Gastrocnemius medialis (tissue), 4 donors: ENCODE measurements at places on chromosomes 1 and 21. TPM values are rescaled to one million over a fixed set of nuclear protein-coding genes. Genes with fewer than 3 reads are reported as not detected.
A peak's percentile ranks its signal among the peaks of the same experiment; 100 is the strongest.

GRCh38 chr1:203558064-203558760 is 64.3 kb downstream of the OPTC start:
- no peak overlapping the region for H3K4me3 ChIP-seq
- no peaks in the 10 kb centered on the region for H3K36me3 ChIP-seq
- no peaks in the 10 kb centered on the region for H3K27me3 ChIP-seq
- H3K27ac ChIP-seq: peak overlapping the region; percentile 84
- peak; percentile 61 for DNase-seq

- no peak for DNase-seq
- no peaks in the 10 kb centered on the region for H3K36me3 ChIP-seq
- peaks cover 12% of the 10 kb centered on the region for H3K4me1 ChIP-seq
Measured at GRCh38 chr1:107140703-107141490, at the start of gene NTNG1. TSS of gene NTNG1 (plus strand) at chr1:107141039.

- no peaks in the 10 kb centered on the region for H3K27me3 ChIP-seq
- H3K4me3 ChIP-seq: peak overlapping the region; percentile 20
- DNase-seq: peak; percentile 92
- peaks cover 21% of the 10 kb centered on the region for H3K4me1 ChIP-seq
- H3K36me3 ChIP-seq: no peaks in the 10 kb centered on the region
Measured at GRCh38 chr21:37338671-37339551, 27.7 kb upstream of the DYRK1A start.

- no peaks in the 10 kb centered on the region for H3K27me3 ChIP-seq
- no peak overlapping the region for H3K4me3 ChIP-seq
- no peak overlapping the region for H3K27ac ChIP-seq
- no peaks in the 10 kb centered on the region for H3K4me1 ChIP-seq
Measured at GRCh38 chr1:44460107-44460882, 55.2 kb downstream of the RNF220 start.

- no peaks in the 10 kb centered on the region for H3K27me3 ChIP-seq
- no peaks in the 10 kb centered on the region for H3K36me3 ChIP-seq
- no peaks in the 10 kb centered on the region for H3K4me1 ChIP-seq
- no peak for DNase-seq
- no peak overlapping the region for H3K4me3 ChIP-seq
Measured at GRCh38 chr1:156608981-156609380, 7.7 kb upstream of the GPATCH4 start.

GRCh38 chr1:159408862-159409400 is 23.1 kb upstream of the OR10J4 start:
- no peak overlapping the region for H3K4me3 ChIP-seq
- DNase-seq: no peak
- H3K27ac ChIP-seq: no peak overlapping the region
- no peaks in the 10 kb centered on the region for H3K4me1 ChIP-seq
- no peaks in the 10 kb centered on the region for H3K27me3 ChIP-seq

DNA sequence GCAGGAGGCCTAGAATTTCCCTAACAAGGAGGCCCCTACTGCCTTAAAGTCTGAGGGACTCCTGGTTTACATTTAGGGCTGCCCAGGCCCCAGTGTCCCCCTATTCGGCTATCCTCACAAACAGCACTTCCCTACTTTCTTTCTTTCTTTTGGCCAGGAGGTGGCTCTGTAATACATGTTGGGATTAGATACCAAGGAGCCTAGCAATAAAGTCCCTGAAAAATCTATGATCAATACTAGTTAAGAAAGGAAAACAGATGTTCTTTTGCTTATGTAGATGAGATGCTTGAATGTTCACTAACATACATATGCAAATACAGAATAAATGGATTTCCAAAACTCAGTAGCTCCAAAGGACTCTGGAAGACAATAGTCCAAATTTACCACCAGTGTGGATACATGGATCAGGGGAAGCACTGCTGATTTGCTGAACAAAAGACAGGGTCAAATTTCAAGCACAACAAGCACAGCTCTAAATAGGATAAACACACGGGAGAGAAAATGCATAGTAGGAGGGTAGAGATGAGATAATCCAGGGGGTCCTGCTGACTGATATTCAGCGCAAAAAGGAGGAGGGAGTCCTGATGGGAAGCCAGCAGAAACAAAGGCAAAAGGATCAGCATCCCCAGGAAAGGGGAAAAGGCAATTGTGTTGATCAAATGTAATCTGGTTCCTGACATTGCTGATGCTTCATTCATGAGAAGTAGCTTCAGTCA is 240.0 kb downstream of the NUF2 start:
- no peaks in the 10 kb centered on the region for H3K36me3 ChIP-seq
- H3K27ac ChIP-seq: no peak overlapping the region
- H3K4me1 ChIP-seq: no peaks in the 10 kb centered on the region

GRCh38 chr1:147741065-147741464 is 19.3 kb downstream of the GJA5 start:
- no peaks in the 10 kb centered on the region for H3K4me1 ChIP-seq
- H3K27me3 ChIP-seq: no peaks in the 10 kb centered on the region
- H3K27ac ChIP-seq: no peak overlapping the region
- H3K4me3 ChIP-seq: no peak overlapping the region
- DNase-seq: no peak
- no peaks in the 10 kb centered on the region for H3K36me3 ChIP-seq

DNA sequence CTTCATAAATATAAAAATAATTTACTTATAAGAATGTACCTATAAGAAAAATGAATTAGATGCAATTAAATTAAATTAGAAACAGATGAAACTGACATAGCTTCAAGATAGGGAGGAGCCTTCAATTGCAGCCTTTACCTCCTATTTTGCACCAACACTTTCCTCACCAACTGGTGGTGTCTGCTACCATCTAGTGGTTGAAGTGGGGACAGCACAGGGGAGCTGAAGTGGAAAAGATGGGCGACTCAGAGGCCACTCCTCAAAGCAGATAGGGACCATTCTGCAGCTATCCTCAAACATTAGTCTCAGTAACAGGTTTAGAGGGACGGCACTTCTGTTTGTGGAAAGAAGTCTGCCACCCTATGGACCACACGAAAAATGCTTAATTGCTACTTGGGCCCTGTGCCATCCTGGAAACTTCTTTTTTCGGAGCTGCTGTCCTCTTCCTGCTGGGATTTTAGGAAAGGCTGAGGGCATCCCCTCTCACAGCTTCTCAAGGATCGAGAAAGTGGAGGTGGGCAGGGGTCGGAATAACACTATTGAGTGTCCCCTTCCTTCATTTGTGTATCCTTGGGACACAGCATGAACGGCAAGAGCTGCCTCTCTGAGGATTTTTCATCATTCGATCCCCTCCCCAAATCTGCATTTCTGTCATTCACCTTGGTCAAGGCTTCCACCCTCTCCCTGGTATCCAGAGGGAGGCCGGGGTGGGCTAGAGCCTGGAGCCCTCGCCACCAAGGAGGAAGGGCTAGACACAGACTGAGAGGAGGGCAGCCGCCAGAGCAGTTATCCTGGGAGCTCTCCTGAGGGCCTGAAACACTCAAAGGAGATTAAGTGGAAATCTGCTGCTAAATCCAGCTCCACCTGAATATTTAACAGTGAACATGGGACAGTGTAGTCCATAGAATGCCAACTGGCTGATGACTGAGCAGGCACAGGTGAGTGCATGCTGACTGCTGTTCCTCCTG is 9.6 kb downstream of the PROK1 start:
- H3K27me3 ChIP-seq: no peaks in the 10 kb centered on the region
- DNase-seq: peak; percentile 68
- no peaks in the 10 kb centered on the region for H3K4me1 ChIP-seq

- no peak overlapping the region for H3K27ac ChIP-seq
- H3K4me1 ChIP-seq: no peaks in the 10 kb centered on the region
- DNase-seq: no peak
- H3K27me3 ChIP-seq: no peaks in the 10 kb centered on the region
Measured at GRCh38 chr1:25161981-25162380, 70.3 kb downstream of the SYF2 start.

- no peak overlapping the region for H3K27ac ChIP-seq
- no peaks in the 10 kb centered on the region for H3K4me1 ChIP-seq
- DNase-seq: no peak
- no peak overlapping the region for H3K4me3 ChIP-seq
- H3K27me3 ChIP-seq: no peaks in the 10 kb centered on the region
Measured at GRCh38 chr1:9476790-9477463, 62.3 kb upstream of the SLC25A33 start.

- no peak overlapping the region for H3K27ac ChIP-seq
- no peaks in the 10 kb centered on the region for H3K36me3 ChIP-seq
- H3K4me3 ChIP-seq: no peak overlapping the region
- no peaks in the 10 kb centered on the region for H3K27me3 ChIP-seq
- no peak for DNase-seq
Measured at GRCh38 chr1:23194119-23194984, 22.9 kb downstream of the HTR1D start.

GRCh38 chr1:206725109-206725963 is 40.6 kb downstream of the MAPKAPK2 start:
- no peaks in the 10 kb centered on the region for H3K36me3 ChIP-seq
- no peak overlapping the region for H3K4me3 ChIP-seq
- DNase-seq: no peak
- H3K27me3 ChIP-seq: no peaks in the 10 kb centered on the region
- H3K4me1 ChIP-seq: peaks cover 69% of the 10 kb centered on the region

DNA sequence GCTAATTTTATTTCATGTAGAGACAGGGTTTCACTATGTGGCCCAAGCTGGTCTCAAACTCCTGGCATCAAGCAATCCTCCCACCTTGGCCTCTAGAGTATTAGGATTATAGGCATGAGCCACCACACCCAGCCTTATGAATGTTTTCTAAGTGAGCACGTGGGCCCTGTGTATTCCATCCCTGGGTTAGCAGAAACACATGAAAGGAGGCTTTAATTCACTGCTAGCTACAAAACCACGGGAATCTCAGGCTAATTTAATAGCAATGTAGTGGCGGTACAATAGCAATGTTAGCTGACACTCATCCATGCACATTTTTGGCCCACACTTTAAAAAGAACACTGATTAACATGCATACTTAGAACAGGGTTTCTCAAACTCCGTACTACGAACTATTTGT is 32.0 kb downstream of the VTCN1 start:
- no peak overlapping the region for H3K27ac ChIP-seq
- no peak overlapping the region for H3K4me3 ChIP-seq
- no peaks in the 10 kb centered on the region for H3K27me3 ChIP-seq
- H3K4me1 ChIP-seq: no peaks in the 10 kb centered on the region
- no peak for DNase-seq

The PRDM15 gene
- total RNA-seq: 13.6 TPM

The NBPF20 gene
- total RNA-seq: 0.49 TPM

The RPS6KA1 gene
- 1.5 TPM for total RNA-seq

The CD2 gene
- not detected for total RNA-seq

The NASP gene
- 28.7 TPM for total RNA-seq

The CD164L2 gene
- not detected for total RNA-seq

The ELAPOR1 gene
- total RNA-seq: not detected

The CRYZ gene
- 10.4 TPM for total RNA-seq

The AMY1A gene
- not detected for total RNA-seq
